Left ventricle myocardium superior (tissue), 1 donor: ENCODE measurements at places on chromosomes 3 and 15. TPM values are rescaled to one million over a fixed set of nuclear protein-coding genes. Genes with fewer than 3 reads are reported as not detected.

GRCh38 chr3:105119801-105120340, 246.8 kb upstream of the ALCAM start:
- no peak for DNase-seq

DNA sequence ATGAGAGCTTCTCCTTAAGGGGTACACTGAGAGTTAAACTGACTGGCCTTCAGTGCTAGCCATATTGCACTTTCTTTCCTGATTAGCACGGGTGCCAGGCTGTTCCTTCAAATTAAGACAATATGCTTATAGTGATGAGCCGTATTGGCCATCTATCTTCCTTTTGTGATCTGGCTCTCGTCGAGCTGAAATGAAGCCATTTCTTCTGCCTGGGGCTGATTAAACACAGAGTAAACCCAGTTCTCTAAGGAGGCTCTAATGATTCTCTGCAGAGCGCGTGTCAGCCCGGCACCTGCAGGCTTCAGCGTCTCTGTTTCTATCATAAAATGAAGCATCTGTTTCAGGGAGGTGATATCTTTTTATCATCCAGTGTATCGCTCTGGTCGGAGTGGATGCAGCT, 107.5 kb upstream of the NR2F2 start:
- DNase-seq: no peak

GRCh38 chr15:42577514-42578031, 2.2 kb downstream of the STARD9 start:
- DNase-seq: no peak

DNA sequence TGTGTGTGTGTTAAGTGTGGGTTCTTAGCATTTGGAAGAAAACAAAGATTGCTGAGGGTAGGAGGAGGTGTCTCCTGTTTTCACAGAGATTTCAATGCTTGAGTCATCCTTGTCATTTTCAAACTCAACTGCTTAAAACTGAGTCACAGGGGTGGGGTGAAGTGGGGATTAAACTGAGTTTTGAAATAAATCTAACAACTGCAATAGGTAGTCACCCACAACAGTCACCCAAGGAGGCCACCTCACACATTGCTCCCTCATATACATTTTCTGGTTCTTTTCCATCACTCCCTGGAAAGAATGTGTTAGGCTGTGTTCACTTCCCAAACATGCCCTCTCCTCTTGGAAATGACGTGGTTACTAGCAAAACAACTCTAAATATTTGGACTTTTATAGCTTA, 187.7 kb upstream of the CMC1 start:
- no peak for DNase-seq

The UPK1B gene
- total RNA-seq: 0.77 TPM

DNA sequence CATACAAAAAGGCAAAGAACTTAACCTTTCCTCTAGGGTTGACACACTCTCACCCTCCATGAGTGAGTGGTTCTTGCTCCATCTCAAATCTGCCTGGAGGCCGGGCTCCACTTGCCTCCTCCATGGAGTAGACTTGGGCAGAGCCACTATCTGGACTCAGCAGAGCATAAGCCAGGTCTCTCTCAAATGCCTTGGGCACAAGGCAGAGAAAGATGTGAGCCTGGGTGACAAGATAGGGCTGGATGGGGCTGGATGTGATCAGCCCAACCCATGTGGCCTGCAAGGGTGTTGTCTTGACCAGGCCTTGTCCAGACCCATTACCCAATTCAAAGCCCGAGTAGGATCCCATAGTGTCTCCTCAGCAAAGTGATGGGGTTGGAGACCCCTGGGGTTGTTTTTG, 4.2 kb upstream of the RPL29 start:
- no peak for DNase-seq

The ITIH1 gene
- total RNA-seq: not detected

DNA sequence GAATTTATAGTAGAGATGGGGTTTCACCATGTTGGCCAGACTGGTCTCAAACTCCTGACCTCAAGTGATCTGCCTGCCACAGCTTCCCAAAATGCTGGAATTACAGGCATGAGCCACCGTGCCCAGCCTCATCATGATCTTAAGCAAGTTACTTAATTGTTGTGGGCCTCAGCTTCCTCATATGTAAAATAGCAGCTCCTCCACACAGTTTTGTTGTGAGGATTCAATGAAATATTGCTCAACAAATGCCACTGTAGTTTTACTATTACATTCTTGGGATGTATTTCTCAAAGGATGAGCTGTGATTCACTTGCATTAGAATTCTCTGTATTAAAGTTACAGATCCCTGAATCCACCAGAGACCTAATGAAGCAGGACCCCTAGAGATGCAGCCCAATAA, 168.8 kb downstream of the ADAMTS9 start:
- DNase-seq: no peak

The CASR gene
- total RNA-seq: not detected

The ZDHHC23 gene
- total RNA-seq: 3.4 TPM

The GFM1 gene
- 65.1 TPM for total RNA-seq

The LDHAL6B gene
- total RNA-seq: not detected

The ROPN1 gene
- total RNA-seq: not detected

The RTP1 gene
- total RNA-seq: not detected

The ARF4 gene
- total RNA-seq: 61.0 TPM

The COMMD2 gene
- 16.8 TPM for total RNA-seq

- no peak for DNase-seq
Measured at GRCh38 chr15:48766196-48766595, 44.7 kb downstream of the CEP152 start.

The IL17RE gene
- total RNA-seq: 0.45 TPM

The SLC27A2 gene
- not detected for total RNA-seq

The CEMIP gene
- total RNA-seq: not detected

GRCh38 chr15:100099976-100100375, 241.8 kb downstream of the ADAMTS17 start:
- no peak for DNase-seq

DNA sequence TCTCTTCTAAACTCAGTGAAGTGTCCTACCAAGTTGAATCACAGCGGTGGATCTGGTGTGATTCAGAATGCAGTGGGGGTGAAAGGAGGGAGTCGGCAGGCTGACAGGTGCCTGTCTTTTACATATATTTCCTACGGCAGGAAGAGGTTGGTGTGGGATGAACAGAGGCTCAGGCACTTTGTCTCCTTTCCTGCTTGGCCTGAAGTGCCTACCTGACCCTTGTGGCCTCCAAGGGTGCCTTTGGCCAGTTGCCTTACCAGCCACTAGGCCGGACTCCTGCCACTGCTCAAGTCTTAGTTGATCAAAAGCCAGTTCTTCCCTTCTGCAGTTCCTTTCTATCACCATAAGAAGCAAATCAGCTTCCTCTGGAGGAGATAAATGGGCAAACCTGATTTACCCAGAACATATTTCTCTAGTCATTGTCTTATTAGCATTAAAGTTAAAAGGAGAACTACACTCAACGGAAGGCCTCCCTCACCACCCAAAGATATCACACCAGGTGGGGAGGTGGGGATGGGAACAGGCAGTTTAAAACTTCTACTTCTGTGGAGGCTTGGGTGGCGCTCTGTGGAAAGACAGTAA, 52.1 kb downstream of the CRTC3 start:
- no peak for DNase-seq

GRCh38 chr15:64447536-64448315, 12.7 kb upstream of the ZNF609 start:
- no peak for DNase-seq

DNA sequence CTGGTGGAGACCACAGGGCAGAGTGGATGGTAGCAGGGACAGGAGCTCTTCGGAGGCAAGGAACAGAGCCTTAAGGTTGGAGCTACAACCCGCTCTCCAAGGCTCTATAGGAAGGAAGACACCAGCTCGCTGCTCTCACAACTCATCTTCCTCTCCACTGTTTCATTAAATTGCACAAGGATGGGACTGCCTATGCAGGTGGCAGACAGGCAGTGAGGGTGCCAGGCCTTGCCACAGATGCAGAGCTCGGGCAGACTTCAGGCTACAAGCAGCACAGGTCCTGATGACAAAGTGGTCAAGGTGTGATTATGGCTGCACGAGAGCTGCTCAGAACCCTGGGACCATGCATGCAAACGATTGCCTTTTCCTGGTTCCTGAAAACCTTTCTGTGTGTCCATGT, 144.6 kb downstream of the FOXP1 start:
- DNase-seq: no peak

DNA sequence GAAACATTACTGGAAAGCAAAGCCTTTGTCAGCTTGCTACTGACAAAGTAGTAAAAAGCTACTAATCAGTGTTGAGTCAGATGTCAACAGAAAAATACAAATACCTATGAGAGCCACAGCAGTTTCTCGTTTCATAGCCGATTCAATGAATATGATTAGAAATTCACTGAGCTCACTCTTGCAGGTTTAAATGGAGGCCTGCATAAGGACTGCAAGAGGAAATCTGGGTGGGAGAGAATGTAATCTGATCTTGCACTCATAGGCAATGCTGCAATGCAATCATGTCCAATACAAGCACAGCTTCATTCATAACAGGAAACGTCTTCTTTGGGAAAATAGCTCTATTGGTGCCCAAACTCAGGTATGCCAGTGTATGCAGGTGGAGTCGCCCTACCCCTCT, 608.8 kb downstream of the ROBO2 start:
- DNase-seq: no peak
